ENCODE measurements at places on chromosomes 5 and 9.
A peak's percentile ranks its signal among the peaks of the same experiment; 100 is the strongest.

DNA sequence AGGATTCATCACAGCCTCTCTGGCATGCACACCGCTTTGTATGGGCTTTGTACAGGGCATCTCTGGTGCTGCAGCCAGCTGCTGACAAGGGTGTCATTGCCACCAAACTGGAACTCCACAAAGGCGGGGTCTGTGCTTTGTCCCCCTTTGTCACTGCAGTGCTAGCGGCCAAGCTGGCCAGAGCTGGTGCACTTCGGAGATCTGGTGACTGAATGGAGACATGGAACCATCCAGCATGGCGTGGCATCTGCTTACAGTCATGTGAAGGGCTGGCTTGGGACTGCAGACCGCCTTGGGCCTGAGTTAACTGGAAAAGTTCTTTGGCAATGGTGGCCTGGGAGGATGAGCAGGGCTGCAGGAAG is 18.7 kb upstream of the COL5A1 start:
- H3K36me3 ChIP-seq = no peaks in the 10 kb centered on the region
- no peaks in the 10 kb centered on the region for H3K4me1 ChIP-seq
- no peak for DNase-seq
- no peaks in the 10 kb centered on the region for H3K27me3 ChIP-seq

GRCh38 chr5:163347671-163348070 is 89.7 kb upstream of the CCNG1 start:
- peak; percentile 19 for DNase-seq
- no peak overlapping the region for H3K27ac ChIP-seq
- no peak overlapping the region for H3K4me3 ChIP-seq

- no peak overlapping the region for H3K27ac ChIP-seq
- H3K4me1 ChIP-seq = no peaks in the 10 kb centered on the region
- DNase-seq = no peak
- H3K27me3 ChIP-seq = no peaks in the 10 kb centered on the region
- no peak overlapping the region for H3K4me3 ChIP-seq
Observed at GRCh38 chr5:83767409-83767992, 46.8 kb upstream of the HAPLN1 start.

DNA sequence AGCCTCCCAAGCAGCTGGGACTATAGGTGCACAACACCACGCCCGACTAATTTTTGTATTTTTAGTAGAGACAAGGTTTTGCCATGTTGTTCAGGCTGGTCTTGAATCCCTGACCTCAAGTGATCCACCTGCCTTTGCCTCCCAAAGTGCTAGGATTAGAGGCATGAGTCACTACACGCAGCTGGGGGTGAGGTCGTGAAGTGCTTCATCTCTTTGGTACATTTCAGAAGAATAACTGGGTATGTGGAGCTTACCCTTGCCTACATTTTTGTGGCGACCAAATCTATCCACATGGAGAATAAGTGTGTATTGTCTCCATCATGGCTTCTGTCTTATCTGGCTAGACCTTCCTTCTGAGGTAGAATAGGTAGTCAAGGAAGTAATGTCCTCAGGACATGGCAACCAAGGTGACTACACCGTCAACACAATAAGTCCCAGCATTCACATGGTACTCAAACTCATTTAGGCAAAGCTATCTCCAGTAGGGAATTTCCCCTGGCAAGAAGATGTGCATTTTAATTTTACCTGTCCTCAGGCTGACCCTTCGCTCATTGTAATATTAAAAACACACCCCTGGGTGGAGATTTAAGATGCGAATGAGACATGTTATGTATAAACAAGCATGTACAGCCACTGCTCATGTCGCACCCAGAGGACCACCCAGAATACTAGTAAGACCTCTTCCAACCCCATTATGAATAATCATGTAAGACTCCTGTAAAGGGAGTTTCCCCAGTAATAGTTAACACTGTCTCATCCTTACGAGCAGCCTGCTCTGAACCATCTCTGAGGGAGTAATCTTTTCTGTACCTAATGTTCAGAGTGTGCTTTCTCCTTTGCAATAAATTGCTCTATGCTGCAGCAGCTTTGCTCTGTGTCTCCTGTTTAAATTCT is 1173.2 kb downstream of the TAF11L14 start:
- DNase-seq = no peak
- no peak overlapping the region for H3K4me3 ChIP-seq
- no peak overlapping the region for H3K27ac ChIP-seq
- H3K4me1 ChIP-seq = no peaks in the 10 kb centered on the region
- H3K27me3 ChIP-seq = no peaks in the 10 kb centered on the region

DNA sequence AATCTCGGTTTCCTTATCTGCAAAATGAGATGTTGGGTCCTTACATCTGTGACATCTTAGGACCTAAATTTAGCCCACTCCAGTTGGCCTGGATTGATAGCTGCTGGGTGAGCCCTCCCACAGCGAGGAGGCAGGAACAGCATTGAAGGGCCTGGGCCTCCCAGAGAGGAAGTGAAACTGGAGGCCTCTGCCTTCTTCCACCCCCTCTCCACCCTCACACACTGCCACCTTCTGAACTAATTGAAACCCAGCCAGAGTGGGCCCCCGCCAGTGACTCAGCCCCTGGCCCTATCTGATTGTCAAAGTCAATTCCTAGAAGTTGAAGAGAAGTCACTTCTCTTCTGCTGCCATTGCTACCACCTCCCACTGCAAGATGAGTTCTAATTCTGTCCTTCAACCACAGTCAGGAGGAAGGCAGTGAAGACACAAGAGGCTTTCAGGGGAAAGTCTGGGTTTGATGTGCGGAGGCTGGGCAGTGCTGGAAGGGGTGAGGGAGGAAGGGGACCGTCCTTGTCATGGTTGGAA is 55.2 kb upstream of the NEK6 start:
- H3K4me3 ChIP-seq = no peak overlapping the region
- H3K27me3 ChIP-seq = no peaks in the 10 kb centered on the region
- H3K36me3 ChIP-seq = no peaks in the 10 kb centered on the region
- H3K27ac ChIP-seq = no peak overlapping the region
- peak; percentile 59 for DNase-seq
- H3K4me1 ChIP-seq = peaks cover 21% of the 10 kb centered on the region

GRCh38 chr5:143980506-143980905 is 168.5 kb downstream of the HMHB1 start:
- H3K27ac ChIP-seq = no peak overlapping the region
- no peak for DNase-seq
- H3K4me1 ChIP-seq = no peaks in the 10 kb centered on the region
- H3K36me3 ChIP-seq = no peaks in the 10 kb centered on the region

DNA sequence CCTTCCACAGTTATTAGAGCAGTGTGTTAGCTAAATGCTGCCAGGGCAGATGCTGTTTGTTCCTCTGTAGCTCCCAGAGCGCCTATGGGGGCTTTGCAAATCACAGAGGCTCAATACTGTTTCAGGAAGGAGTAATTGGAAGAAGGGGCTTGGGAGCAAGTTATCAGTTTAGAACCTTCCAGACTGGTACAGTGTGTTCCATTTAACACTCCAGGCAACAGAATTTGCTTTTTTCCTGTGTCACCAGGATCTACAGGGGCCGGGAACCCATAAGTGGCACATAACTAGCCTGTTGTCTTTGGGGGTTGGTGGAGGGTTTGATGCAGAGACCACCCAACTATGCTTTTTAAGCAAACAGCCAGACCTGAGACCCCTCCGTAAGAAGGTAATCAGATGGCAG is 307.3 kb upstream of the KCNN2 start:
- H3K4me1 ChIP-seq = no peaks in the 10 kb centered on the region
- DNase-seq = no peak
- H3K27ac ChIP-seq = no peak overlapping the region
- no peaks in the 10 kb centered on the region for H3K36me3 ChIP-seq
- peaks cover 35% of the 10 kb centered on the region for H3K27me3 ChIP-seq
- H3K4me3 ChIP-seq = no peak overlapping the region

DNA sequence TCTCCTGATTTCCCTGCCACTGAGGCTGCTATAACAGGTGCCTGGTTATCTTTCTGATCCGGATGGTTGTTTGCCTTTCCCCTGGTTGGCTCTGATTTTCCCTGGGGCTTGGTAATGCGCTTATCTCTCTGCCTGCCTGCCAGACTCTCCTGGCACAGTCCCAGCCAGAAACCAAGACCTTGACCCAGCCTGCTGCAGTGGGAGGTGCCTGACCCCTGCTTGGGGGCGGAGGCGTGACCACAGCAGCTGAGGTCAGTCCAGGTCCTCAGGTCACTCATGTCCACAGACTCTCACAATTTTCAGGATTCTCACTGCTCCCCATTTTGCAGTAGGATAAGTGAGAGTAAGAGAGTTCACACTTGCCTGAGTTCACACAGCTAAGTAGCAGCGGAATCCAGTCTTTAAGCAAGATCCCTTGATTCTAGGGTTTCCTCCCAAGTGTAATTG is 24.4 kb upstream of the SYNPO start:
- H3K27me3 ChIP-seq = no peaks in the 10 kb centered on the region
- H3K27ac ChIP-seq = no peak overlapping the region
- no peak overlapping the region for H3K4me3 ChIP-seq
- no peak for DNase-seq

DNA sequence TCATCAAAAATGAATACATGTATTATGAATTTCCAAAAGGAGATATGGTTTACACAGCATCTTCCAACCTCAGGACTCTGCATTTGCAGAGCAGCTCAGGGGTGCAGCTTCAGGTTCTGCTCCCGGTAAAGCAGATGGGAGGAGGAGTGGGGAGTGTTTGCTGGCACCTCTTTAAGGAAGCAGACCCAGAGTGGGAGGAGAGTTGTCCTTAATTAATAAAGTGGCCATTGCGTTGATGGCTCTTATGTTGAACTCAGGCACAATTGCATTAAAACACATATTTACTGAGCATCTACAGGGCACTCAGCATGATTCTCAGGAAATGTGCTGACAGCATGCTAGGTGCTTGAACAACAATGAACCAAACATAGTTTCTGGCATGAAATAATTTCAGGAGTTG is 121.0 kb downstream of the PDZD2 start:
- no peaks in the 10 kb centered on the region for H3K36me3 ChIP-seq
- no peaks in the 10 kb centered on the region for H3K27me3 ChIP-seq
- H3K4me1 ChIP-seq = no peaks in the 10 kb centered on the region
- H3K27ac ChIP-seq = no peak overlapping the region
- H3K4me3 ChIP-seq = no peak overlapping the region

GRCh38 chr9:35675204-35675603 is 1.5 kb downstream of the CA9 start:
- DNase-seq = no peak
- peak overlapping the region; percentile 58 for H3K4me3 ChIP-seq
- H3K4me1 ChIP-seq = peaks cover 15% of the 10 kb centered on the region
- no peaks in the 10 kb centered on the region for H3K27me3 ChIP-seq
- no peaks in the 10 kb centered on the region for H3K36me3 ChIP-seq

DNA sequence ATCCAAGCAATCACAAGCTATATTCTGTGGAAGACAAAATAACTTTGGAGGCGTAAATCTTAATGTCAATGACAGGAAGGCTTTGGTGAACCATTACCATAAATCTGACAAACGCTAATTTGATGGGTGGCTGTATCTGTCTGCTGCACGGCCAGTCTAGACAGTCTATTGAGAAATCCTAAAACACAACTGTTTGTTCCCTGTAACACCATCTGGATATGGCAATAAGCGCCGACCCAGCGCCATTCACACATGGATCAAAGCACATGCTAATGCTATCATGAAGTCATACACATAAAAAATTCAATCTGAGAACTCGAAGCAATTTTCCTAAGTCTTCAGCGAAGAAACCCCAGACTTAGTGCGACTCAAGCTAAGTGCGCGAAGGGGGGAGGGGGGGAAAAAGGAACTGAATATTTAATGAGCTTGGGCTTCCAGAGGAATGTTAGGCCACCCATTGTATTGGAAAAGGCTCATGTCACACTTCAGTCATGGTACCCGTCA is 95.1 kb downstream of the ARL15 start:
- no peaks in the 10 kb centered on the region for H3K4me1 ChIP-seq
- H3K27me3 ChIP-seq = no peaks in the 10 kb centered on the region
- no peak overlapping the region for H3K4me3 ChIP-seq
- no peak overlapping the region for H3K27ac ChIP-seq
- H3K36me3 ChIP-seq = no peaks in the 10 kb centered on the region
- no peak for DNase-seq

GRCh38 chr9:99561509-99561917 is 260.2 kb upstream of the NR4A3 start:
- H3K4me3 ChIP-seq = no peak overlapping the region
- no peaks in the 10 kb centered on the region for H3K36me3 ChIP-seq
- DNase-seq = no peak
- no peak overlapping the region for H3K27ac ChIP-seq
- no peaks in the 10 kb centered on the region for H3K4me1 ChIP-seq
- H3K27me3 ChIP-seq = no peaks in the 10 kb centered on the region

DNA sequence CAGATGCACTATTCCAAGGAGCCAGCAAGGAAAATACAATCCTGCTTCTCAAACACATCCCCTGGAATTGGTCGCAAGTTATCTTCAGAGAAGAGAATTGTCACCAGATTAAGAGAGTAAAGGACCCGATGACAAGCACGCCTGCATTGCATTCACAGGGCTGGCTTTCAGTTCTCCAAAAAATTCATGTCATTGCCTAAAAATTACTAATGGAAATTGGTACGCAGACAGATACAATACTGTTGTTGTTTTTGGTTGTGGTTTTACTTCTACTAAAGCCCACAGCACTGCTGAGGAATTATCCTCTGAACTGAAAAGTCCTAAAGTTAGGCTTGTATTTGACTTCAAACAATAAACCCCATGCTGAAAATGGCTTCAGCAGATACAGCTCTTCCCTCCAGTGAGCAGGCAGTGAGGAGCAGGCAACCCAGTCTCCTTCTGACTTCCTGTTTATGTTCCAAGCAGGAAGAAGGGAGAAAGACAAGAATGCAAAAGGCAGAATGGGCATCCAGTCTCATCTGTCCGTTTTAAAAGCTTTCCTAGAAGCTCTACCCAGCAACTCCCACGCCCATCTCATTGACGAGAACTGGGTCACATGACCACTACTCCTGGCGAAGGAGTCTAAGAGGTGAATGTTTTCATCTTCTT is 80.6 kb upstream of the ZNF366 start:
- no peaks in the 10 kb centered on the region for H3K4me1 ChIP-seq
- H3K4me3 ChIP-seq = no peak overlapping the region
- H3K27ac ChIP-seq = no peak overlapping the region
- DNase-seq = no peak

- no peaks in the 10 kb centered on the region for H3K27me3 ChIP-seq
- peaks cover 47% of the 10 kb centered on the region for H3K4me1 ChIP-seq
- H3K27ac ChIP-seq = no peak overlapping the region
- no peak for DNase-seq
- H3K4me3 ChIP-seq = no peak overlapping the region
Observed at GRCh38 chr9:128728298-128728697, 4.4 kb upstream of the ZDHHC12 start.

DNA sequence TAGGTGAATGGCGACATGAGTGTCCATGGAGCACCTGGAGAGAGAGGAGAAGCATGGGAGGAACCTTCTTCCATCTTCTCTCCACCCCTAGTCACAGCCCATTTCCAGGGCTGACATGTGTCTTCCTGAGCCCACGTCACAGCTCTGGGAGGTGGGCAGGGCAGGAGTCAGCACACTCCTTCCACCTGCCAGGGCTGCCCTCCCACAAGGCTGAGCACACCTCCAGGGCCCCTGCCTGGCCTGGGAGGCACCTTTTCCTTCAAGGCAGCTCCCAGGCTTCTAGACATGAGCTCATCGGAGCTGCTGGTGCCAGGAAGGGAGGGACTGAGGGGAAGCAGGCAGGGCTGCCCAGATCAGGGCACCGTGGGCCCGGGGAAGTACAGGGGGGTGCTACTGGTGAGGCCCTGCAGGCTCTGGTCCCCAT is 13.6 kb upstream of the SYNPO start:
- no peaks in the 10 kb centered on the region for H3K27me3 ChIP-seq
- H3K27ac ChIP-seq = no peak overlapping the region
- H3K4me1 ChIP-seq = peaks cover 27% of the 10 kb centered on the region
